ENCODE measurements at places on chromosomes 3 and 15.

- DNase-seq = no peak
These were observed 24.8 kb upstream of the PDCD6IP start for GRCh38 chr3:33773637-33774036.

- no peak for DNase-seq
These were observed 37.4 kb upstream of the P2RY12 start for GRCh38 chr3:151421938-151422337.

GRCh38 chr3:140736863-140737460 is 59.1 kb downstream of the TRIM42 start:
- DNase-seq = no peak

DNA sequence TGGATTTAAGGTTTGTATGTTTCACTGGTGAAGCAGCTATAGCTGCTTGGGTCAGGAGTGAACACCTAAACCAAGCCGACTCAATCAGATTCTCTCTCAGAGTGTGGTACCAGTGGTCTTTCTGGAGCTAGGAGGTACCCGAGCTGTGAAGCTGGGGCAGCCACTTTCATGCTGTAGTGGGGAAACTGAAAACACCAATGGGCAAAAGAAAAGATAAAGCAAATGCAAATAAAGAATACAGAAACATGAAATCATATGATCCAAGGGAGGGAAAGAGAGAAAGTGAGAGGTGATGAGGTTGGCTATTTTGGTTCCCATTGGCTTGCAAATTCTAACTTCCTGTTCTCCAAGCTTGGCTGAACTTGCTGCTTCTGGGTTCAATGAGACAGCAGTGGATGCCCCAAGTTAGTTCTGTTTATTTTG is 212.3 kb upstream of the CFAP20DC start:
- DNase-seq = no peak

- no peak for DNase-seq
These were observed 130.0 kb downstream of the FBN1 start for GRCh38 chr15:48515500-48515899.

DNA sequence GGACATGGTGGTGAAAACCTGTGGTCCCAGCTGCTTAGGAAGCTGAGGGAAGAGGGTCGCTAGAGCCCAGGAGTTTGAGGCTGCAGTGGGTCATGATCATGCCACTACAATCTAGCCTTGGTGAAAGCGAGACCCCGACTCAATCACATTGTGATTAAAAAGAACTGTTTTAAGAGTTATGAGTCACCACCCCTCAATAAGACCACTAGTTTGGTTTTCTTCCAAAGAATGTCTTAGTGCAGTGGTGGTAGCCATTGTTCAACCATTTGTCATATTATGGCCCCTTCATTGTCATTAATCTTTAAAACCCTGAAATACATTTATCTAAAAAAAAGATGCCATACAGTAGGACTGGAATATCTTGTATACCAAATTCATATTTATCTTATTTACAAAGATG is 48.8 kb downstream of the BLM start:
- DNase-seq = no peak

- DNase-seq = no peak
These were observed 75.4 kb upstream of the PLAAT1 start for GRCh38 chr3:193165431-193166120.

Data from activated CD8-positive, alpha-beta memory T cell treated with anti-CD3 and anti-CD28 coated beads for 24 hours (primary cell).